ENCODE measurements at places on chromosomes 1 and 21.

DNA sequence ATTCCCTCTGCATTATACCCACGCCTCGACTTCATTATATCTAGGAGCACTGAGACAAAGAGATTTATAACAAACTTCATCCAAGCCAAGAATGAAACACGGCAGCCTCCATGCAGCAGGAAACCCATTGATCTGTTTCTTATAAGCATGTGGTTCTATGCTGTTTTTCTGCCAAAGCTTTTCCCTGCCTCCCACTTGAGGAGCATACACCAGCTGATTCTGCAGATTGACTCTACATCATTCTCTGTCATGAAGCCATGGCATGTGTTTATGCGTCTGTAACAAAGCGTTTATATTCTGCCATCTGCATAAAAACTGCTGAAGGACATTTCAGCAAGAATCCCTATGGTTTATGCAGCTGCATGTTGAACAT is 102.0 kb downstream of the CYYR1 start:
- DNase-seq = no peak

DNA sequence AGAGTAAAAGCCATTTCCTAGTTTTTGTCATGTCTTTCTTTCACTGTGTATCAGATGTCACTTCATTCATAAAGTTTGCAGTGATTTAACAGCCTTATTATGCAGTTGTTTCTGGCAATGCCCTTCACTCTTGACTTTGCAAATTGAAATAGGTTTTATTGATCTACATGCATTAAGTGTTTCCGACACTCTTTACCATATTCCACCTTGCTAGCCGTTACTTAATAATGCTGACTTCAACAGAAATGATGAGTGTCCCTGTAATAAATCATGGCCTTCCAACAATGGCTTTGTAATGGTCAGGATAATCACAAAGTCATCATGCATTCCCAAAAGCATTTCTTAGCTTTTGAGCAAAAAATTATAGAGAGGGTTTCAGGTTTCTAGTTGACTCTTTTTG is 236.8 kb upstream of the FMN2 start:
- DNase-seq = no peak

- DNase-seq = no peak
Measured at GRCh38 chr1:23149114-23149513, 19.5 kb downstream of the LUZP1 start.

DNA sequence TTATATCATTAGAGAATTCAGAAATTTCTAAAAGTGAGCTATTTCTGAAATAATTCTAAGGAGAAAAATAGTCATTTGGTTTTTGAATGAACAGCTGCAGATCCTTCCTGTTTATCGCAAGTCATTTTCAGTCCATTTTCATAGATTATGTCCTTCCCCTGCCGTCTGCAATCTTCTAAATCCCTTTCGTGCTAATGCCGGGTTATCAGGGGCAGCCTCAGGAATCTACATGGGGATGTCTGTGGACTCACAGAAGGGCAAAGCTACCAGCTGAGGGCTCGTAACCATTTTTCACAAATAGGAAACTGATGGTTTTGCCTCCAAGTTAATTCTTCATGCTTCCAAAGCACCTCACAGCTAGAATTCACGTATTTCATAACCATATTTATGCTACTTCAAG is 23.0 kb downstream of the RCAN3 start:
- DNase-seq = no peak

GRCh38 chr1:32791881-32792280 is 25.3 kb downstream of the YARS1 start:
- DNase-seq = no peak

DNA sequence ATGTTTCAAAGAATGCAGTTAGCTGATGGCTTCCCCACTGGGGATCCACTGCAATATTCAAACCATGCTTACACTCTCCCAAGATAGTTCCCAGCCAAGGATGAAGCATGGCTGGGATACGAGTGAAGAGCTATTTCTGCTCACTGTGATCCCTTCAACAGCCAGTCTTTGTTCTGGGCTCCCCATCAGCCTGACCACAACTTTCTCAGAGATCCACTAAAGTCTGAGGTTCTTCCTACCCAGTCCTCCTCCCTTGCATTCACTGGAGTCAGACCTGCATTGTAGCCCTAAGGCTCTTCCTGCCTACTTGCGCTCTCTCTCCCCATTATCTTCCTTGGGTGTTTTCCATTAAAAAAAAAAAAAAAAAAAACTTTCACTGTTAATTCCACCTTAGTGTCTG is 101.4 kb downstream of the TTLL7 start:
- no peak for DNase-seq

GRCh38 chr1:168767894-168768584 is 39.0 kb upstream of the DPT start:
- no peak for DNase-seq

DNA sequence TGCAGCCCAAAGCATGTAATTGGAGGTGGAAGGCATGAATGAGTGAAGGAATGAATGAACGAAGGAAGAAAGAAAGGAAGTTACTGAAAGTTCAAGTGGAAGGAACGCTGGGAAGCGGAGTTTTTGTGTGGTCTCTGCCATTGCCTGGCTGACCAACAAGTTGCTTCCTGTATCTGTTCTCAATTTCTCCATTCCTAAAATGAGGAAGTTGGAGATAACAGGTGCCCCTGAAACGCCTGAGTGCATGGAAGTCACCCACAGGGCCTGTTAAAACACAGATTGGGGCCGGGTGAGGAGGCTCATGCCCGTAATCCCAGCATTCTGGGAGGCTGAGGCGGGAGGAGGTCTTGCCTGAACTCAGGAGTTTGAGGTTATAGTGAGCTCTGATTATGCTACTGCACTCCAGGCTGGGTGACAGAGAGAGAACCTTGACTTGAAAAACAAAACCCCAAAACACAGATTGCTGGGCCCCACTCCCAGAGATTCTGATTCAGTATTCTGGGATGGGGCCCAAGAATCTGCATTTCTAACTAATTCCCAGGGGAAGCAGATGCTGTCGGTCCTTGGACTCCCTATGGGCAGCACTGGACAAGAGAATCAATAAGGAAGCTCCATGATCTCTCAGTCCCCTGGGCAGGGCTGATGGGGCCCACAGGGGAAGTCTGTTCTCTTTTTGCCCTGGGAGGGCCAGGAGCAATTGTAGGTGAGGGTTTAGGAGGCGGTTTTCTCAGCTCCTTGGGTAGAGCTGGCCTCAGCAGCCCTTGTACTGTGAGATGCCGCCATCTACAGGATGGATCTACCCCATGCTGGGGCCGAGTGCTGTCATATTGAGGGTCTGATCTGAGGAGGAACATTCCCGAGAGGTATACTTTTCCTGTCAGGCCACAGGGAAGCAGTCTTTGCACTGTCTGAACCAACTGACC is 3.3 kb upstream of the CNR2 start:
- DNase-seq = no peak

- no peak for DNase-seq
Measured at GRCh38 chr1:186102107-186102506, 272.9 kb downstream of the TPR start.

- DNase-seq = no peak
Measured at GRCh38 chr21:28683982-28684752, 308.5 kb downstream of the LTN1 start.

DNA sequence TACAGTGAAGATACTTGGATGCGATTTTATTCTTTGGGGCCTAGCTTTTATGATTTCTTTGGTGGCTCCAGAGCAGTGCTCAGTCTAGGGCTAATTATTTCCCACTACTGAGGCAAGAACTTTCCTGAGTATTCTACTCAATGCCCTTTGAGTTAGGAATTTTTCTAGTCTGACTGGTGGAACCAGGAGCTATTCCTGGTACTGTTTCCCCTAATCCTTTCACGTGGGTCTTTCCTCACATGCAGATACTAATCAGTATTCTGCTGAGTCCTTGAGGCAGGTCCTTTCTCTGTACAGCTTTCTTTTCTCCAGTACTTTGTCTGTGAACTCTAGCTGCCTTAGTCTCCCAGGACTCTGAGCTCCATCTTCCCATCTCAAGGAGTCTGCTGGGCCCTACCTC is 76.7 kb downstream of the TRIM11 start:
- no peak for DNase-seq

DNA sequence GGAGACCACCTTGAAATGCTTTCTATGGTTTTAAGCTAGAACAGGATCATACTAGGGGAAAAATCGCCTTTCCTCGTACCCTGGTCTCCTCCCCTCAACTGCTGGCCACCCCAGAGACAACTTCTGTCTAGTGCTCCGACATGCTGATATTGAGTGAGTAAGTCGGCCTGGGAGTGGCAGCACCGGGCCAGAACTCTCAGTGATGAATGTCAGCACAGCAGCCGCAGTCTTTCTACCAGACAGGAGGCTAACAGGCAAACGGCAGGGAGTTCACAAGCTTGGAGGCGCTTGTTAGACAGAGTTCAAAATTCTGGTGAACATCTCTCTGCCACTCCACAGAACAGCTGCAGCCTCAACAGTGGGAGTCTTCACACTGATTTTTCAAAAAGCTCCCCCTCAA is 716.9 kb downstream of the ADGRL2 start:
- DNase-seq = no peak

GRCh38 chr1:11434501-11434900 is 44.5 kb upstream of the DISP3 start:
- DNase-seq = no peak

DNA sequence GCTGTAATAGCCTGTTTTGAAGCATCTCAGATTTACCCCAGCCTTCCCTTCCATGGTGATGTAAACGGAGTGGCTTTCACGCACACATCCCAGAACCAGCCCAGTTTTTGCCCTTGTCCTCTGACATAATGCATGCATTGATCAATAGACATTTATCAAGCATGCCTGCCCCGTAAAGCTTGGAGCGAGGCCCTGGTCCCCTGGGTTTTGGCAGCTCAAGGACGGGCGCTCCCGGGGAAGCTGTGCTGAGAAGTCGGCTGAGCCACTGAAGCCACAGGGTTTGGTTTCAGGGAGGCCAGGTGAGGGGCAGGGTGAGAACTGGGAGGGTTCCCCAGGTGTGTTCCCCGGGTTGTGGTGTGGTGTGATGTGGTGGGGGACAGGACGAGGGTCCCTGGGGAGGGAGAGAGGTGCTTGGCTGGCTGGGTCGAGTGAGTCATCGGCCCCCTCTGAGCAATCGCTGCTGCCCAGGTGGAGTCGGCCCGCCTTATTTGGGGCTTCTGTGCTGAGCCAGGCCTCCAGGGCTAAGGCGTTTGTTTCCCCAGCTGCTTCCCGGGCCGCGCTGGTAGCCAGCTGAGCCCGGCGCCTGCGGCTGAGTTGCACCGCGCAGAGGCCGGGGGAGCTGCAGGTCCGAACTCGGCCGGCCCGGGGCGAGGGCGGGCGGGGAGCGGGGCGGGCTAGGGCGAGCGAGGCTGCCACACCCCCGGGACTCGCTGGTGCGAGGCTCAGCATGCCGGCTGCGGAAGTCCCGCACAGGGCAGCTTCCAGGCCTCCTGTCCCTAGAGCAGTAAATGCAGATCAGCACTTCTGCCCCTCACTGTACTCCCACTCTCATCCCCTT is 23.6 kb downstream of the ATP2B4 start:
- DNase-seq = no peak

DNA sequence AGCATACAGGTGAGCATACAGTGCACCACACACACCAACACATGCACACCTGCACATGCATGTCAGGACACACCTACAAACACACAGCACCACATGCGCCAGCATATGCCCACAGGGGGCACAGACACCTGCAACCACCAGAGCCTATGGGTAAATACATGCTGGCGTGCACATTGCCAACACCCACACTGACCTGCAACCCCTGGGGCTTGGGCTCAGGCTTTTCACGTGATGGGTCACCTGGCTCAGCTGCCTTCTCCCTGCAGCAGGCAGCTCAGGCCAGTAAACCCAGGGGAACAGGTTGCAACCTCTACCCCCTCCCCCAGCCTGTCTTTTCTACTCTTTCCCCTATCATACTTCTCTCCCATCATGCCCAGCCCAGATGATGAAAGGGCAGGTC is 8.1 kb downstream of the CD247 start:
- DNase-seq = no peak

- DNase-seq = no peak
Measured at GRCh38 chr21:34673006-34673405, 4.2 kb downstream of the CLIC6 start.

DNA sequence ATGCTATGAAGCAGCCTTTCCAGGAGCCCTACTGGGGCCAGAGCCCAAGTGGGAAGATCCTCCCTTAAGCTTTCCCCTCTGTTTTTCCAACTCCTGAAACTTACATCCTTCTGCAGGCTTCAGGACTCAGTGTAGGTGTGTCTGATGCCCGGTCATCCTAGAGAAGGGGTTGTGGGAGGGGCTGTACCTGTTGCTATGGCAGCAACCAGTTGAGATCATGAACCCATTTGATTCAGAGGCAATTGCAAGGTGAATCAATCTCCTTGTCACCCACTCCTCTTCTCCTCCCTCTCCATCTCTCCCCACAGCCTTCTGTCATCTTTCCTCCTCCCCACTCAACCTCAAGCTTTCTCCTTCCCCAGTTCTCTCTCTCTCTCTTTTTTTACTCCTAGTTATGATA is 151.8 kb downstream of the CACNA1E start:
- DNase-seq = no peak

DNA sequence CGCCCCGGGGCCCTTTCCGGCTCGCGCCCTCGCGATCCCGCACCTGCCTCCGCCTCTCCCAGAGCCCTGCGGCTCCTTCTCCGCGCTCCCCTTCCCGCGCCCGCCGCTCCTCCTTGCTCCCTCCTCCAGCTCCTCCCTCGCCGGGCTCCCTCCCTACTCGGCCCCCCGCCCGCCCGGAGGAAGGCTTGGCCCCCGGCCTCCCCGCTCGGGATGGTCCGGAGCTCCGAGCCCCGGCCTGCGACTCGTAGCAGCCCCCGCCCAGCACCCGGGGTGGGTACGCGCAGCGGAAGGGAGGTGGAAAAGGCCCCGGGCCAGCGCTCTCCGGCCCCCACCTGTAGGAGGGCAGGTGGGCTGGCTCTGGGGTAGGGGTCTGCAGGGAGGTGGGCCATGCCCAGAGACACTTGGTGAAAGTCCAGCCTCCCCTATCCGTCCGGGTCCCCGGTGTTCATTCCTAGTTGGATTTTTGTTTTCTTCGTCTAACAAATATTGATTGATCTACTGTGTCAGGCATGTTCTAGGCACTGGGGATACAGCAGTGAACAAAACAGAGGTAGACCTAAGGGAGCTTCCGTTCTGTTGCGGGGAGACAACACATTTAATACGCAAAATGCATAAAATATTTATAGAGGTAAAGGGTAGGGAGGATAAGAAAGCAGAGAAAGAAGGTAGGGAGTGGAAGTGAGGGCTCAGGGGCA is at the start of gene HTR1D:
Gene HTR1D (minus strand): TSS at position 82 of the 695 bp plus-strand sequence. CDS start 23,283 bp downstream, outside the sequence.
- no peak for DNase-seq

DNA sequence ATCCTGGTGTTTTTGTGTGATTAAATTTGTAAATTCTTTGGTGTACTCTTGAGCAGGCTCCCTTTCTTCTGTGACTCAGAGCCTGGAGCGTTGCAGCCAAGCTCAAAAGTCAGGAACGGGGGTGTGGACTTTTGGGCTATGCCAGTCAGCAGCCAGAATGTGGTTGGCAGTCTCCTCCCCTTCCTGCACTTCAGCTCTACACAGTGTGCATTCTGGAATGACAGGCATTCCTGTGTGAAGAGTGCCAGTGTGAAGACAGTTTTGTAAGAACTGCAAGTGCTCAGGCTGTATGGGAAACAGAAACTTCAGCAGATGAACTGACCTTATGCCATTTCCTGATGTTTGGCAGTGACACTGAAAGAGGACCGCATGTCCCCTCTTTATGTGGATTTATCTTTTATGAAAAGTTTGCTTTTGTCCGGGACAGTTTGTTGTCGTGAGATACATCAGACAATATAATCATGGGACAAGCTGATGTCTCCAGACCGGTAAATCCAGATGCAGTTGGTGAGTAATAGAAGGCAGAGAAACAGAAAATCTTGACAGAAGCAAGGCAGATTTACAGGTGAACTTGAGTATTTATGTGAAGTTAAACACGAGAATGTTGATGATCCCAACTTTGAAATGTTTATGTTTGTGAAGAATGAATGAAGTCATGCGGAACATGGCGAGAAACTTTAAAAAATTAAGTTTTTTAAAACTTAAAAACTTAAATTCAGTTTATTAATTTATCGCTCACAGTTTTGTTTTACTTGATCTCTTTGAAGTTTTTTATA is 67.7 kb upstream of the RCC1 start:
- DNase-seq = no peak
